ENCODE measurements at places on chromosomes 13 and 19.
A peak's percentile ranks its signal among the peaks of the same experiment; 100 is the strongest.

DNA sequence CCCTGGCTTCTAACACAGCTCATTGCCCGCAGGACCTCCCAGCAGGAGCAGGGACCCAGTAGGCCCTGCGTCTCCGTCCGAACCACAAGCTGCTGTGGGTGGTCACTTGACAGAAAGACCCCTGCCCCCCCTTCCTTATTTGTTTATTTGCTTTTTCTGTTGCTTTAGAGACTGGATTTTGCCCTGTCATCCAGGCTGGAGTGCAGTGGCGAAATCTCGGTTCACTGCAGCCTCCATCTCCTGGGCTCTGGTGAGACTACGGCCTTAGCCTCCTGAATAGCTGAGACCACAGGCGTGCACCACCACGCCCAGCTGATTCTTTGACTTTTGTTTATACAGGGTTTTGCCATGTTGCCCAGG is 7.6 kb upstream of the PTBP1 start:
- no peak for DNase-seq

DNA sequence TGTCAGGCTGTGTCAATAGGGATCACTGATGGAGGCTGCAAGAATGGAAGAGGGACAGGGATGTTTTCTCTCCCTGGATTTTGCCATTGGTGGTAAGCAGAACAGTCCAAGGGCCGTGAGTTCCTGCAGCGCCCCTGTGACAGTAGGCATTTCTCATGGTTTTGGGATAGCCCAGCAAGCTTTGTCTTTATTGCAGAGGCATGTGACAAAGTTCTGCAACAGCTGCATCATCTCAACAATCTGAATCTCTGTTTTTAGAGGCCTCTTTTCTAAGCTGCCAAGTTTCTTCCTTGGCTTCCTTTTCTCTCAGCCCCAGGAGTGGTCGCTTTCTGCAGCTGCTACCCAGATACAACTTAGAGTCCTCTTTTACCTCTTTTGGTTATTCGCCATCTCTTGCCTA is 95.7 kb upstream of the TSHZ3 start:
- DNase-seq: no peak

DNA sequence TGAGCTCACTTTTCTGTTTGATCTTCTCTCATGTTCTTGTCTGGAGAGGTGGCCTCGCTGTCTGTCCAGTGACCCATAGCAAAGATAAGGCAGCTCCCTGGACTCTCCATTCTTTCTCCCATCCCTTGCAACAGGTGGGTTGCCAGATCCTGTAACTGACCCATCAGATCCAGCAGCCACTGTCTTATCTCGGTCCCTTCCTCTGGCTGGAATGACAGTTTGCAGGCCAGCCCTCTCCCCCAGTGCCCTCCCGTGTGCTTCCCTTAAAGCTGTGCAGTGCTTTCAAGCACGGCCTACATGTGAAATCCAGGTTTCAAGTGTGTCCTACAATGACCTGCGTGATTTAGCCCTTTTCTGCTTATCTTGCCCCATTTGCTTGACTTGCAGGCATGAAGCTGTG is 3.7 kb downstream of the GTF3A start:
- no peak for DNase-seq

GRCh38 chr13:33937373-33938098 is 119.6 kb downstream of the RFC3 start:
- DNase-seq: peak; percentile 17

- DNase-seq: no peak
These were observed 27.7 kb upstream of the CYSLTR2 start for GRCh38 chr13:48626077-48626449.
